ENCODE measurements at places on chromosomes 4 and X.

GRCh38 chr4:112817933-112818593 is 181.1 kb downstream of the LARP7 start:
- DNase-seq = peak; percentile 40

DNA sequence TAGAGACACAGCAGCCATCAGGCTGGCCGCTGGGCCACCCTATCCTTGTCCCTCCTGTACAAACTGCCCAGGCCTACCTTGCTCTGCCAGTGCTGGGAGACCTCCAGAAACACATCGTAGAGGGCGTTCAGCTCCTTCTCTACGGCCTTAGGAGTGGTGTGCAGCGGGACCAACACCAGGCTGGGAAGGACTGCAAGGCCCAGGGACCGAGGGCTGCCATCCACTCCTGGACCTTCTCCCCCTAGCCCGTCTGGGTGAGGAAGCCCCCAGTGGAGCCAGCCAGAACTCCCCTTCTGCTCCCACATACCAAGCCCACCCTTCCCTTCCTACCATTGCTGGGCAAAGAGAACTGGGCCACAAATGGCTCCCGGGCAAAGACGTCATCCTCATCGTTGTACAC is 5.0 kb downstream of the RPL10 start:
- DNase-seq = no peak

DNA sequence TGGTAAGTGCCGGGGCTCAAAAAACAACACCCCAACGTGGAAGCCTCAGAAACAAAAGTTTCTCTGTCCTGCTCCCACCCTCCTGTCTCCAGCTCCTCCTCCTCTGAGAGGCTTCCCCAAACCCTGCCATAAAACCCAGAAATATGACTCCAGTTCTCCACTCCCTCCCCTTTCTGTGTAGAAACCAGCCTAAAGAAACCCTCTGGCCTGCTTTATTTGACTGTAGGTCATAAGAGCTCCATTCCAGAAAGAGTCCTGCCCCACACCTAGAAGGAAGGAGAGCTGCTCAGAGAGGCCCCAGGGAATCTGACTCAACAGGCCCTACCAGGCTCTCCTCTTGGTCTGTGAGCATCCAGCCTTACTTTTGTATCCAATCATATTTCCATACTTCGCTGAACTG is 872 bp upstream of the S100P start:
- no peak for DNase-seq

DNA sequence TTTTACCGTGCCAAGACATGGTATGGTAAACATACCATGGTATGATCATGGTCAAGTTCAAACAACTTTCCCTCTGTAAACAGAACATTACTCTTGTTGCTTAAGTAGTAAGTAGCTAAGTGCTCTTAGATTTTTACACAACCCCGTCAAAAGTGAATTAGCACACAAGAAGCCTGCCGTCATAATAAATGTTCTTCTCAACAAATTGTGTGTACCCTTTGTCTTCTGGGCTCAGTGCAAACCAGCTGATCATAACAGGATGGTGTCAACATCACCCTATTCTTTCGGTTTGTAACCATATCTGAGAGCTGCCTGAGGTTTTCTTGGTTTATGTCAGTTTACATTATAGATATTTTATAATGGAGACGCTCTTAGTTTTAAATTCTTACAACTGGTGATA is 28.8 kb downstream of the MSL3 start:
- DNase-seq = no peak

- DNase-seq = no peak
Observed at GRCh38 chr4:73870768-73871167, 1.6 kb downstream of the CXCL1 start.

Data from NCI-H1694 (cell line).